ENCODE measurements at places on chromosomes 6 and 20. TPM values are rescaled to one million over a fixed set of nuclear protein-coding genes. Genes with fewer than 3 reads are reported as not detected.

- H3K4me1 ChIP-seq, result peaks cover 13% of the 10 kb centered on the region
- peak overlapping the region; percentile 60 for H3K27ac ChIP-seq
- H3K36me3 ChIP-seq, result no peaks in the 10 kb centered on the region
- no peak for DNase-seq
- H3K27me3 ChIP-seq, result no peaks in the 10 kb centered on the region
- no peak overlapping the region for H3K4me3 ChIP-seq
These were observed 50.0 kb upstream of the PTPN1 start for GRCh38 chr20:50460115-50460607.

DNA sequence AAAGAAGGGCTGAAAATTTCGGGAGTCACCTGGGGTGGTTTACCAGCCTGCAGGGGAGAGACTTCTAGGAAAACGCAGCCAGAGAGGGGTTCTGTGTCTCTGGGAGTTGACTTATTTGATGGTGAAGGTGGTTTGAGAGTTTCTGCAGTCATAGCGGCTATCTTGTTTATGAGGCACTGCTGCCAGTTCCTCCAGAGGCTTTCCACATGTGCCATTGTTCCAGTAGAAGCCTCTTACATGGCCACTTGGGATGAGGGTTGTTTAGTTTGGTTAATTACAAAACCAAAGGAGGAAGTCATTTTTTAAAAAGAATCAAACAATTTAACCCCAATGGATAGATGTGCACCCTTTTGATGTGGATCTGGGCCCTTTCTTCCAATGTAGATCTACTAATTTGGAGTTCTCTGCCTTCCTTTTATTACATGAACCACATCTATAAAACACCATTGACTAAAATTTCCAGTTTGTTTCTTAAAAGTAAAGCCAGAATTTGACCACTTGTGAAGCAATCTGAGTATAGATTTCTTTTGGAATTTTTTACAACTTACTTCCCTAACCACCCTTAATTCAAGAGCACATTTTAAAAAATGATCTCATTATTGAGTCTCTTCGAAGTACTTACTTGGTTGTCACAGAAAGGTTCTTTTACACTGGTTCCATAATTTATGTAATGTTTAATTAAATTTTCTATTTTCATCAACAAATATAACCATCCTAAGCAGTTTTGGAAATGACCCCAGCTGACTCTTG, 97.6 kb downstream of the TCP11 start:
- no peak overlapping the region for H3K4me3 ChIP-seq
- H3K27ac ChIP-seq, result no peak overlapping the region
- H3K36me3 ChIP-seq, result peaks cover 9% of the 10 kb centered on the region
- no peaks in the 10 kb centered on the region for H3K27me3 ChIP-seq
- DNase-seq, result no peak

DNA sequence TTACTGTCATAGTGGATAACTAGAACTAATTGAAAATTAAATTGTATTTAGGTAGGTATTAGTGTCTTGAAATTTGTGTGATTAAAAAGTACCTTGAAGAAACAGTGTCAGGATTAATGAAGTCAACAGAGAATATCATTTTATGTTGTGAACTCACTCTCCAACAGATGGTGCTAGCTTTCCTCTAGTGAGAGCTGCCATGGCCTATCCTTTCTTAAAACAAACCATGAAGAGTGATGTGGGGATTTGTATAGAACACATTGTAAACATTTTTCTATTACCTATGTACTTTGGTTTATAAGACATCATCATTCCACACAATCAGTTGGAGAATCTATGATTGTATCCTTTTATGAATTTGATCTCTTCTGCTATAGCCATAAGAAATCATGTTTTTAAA, 4.8 kb upstream of the SRSF12 start:
- H3K27me3 ChIP-seq, result no peaks in the 10 kb centered on the region
- peaks cover 23% of the 10 kb centered on the region for H3K4me1 ChIP-seq
- no peak overlapping the region for H3K4me3 ChIP-seq
- no peak overlapping the region for H3K27ac ChIP-seq
- no peaks in the 10 kb centered on the region for H3K36me3 ChIP-seq

GRCh38 chr20:37990571-37991151, 42.6 kb downstream of the TTI1 start:
- H3K4me1 ChIP-seq, result peaks cover 44% of the 10 kb centered on the region
- peaks cover 10% of the 10 kb centered on the region for H3K36me3 ChIP-seq
- H3K27ac ChIP-seq, result peak overlapping the region; percentile 55
- peak; percentile 76 for DNase-seq
- H3K4me3 ChIP-seq, result peak overlapping the region; percentile 10
- H3K27me3 ChIP-seq, result no peaks in the 10 kb centered on the region

- H3K27me3 ChIP-seq, result peaks cover 16% of the 10 kb centered on the region
- peaks cover 11% of the 10 kb centered on the region for H3K4me1 ChIP-seq
- H3K36me3 ChIP-seq, result peaks cover 16% of the 10 kb centered on the region
- H3K4me3 ChIP-seq, result peak overlapping the region; percentile 84
- H3K27ac ChIP-seq, result no peak overlapping the region
- no peak for DNase-seq
These were observed 1.3 kb upstream of the LZTS3 start for GRCh38 chr20:3174442-3175261.

DNA sequence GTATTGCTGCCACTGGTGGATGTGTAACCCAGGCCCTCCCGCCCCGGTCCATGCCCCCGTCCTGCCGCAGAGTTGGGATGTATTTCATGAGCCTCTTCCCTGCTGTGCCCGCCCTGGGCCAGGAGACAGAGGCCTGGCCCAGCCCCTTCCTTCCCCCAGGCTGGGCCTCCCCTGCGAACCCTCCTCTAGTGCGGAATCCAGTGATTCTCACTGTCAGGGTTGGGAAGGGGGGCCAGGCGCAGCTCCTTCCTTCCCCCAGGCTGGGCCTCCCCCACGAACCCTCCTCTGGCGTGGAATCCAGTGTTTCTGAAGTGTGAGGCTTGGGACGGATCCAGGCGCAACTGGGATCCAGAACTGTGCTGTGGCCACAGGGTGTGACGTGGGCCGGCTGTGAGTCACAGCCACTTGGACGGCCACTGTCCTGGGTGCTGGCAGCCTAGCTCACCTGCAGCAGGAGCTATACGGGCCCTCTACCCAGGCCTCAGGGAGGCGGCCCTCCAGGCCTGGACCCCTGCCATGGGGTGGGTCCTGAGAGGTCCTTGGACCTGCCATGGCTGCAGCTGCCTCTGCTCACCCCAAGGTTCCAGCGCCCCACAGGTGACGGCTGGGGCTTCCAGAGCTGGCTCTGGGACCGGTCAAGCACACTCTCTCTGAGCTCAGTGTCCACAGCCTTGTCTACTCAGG, 28.3 kb downstream of the COL20A1 start:
- peaks cover 86% of the 10 kb centered on the region for H3K27me3 ChIP-seq
- H3K4me1 ChIP-seq, result no peaks in the 10 kb centered on the region
- H3K27ac ChIP-seq, result no peak overlapping the region
- H3K36me3 ChIP-seq, result peaks cover 4% of the 10 kb centered on the region
- H3K4me3 ChIP-seq, result no peak overlapping the region

DNA sequence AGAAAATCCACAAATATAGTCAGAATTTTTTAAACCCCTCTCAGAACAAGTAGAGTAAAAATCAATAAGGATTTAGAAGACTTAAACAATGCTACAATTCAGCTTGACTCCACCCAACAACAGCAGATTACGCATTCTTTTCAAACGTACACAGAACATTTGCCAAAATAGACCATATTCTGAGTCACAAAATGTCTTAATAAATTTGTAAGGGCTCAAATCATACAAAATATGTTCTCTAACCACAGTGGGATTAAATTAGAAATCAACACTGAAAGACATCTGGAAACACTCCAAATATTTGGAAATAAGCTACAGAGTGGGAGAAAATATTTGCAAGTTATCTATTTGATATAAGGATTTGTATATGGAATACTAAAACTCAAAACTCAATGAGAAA, 164.2 kb upstream of the AKAP12 start:
- no peaks in the 10 kb centered on the region for H3K27me3 ChIP-seq
- no peak for DNase-seq
- H3K27ac ChIP-seq, result peak overlapping the region; percentile 23
- no peaks in the 10 kb centered on the region for H3K36me3 ChIP-seq
- no peak overlapping the region for H3K4me3 ChIP-seq

DNA sequence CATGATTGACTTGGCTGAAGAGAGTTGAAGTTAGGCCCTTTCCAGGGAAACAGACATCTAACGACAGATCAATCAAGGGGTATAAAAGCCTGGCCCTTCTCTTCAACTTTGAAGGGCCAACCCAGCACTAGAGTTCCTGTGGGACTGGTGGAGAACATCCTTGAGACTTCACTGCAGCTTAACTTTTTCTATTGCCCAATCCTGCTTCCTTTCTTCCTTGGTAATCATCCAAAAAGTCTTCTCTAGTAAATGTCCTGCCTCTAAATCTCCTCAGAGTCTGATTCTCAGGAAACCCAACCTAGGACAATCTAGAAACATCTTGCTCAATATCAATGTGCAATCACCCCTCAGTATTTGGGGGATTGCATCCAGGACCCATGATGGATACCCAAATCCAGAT, 1.9 kb downstream of the MKKS start:
- H3K27ac ChIP-seq, result no peak overlapping the region
- no peak overlapping the region for H3K4me3 ChIP-seq
- H3K4me1 ChIP-seq, result peaks cover 41% of the 10 kb centered on the region
- peaks cover 40% of the 10 kb centered on the region for H3K36me3 ChIP-seq
- no peak for DNase-seq

GRCh38 chr6:153170511-153170910, 39.4 kb upstream of the RGS17 start:
- H3K27ac ChIP-seq, result peak overlapping the region; percentile 40
- no peak for DNase-seq
- H3K36me3 ChIP-seq, result no peaks in the 10 kb centered on the region
- H3K4me3 ChIP-seq, result no peak overlapping the region
- H3K4me1 ChIP-seq, result peaks cover 20% of the 10 kb centered on the region

DNA sequence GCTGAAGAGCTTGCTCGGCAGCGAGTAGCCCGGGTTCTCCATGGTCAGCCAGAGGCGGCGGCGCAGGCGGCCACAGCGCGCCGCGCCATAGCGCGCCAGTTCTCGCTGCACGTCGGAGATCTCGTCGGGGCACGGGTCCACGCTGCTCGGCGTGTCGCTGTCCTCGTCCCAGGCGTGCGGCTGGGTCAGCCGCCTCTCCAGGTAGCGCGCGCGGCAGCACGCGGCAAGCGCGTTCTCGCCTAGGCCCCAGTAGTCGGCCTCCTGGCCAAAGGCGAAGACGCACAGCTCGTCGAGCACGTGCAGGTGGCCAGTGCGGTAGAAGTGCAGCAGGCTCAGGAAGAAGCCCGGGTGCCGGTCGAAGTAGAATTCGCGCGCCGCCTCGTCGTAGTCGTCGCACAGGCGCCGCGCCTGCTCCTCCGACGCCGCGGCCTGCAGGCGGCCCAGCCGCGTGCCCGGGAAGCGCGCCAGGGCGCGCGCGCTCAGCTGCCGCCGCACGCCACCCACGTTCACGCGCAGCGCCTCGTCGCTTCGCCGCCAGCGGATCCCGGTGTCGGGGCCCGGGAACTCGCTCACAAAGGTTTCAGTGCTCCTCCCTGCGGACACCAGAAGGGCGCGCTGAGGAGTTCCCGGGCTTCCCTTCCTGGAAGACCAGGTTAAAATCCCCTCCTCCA, 2.7 kb downstream of the KCNS1 start:
- peaks cover 15% of the 10 kb centered on the region for H3K36me3 ChIP-seq
- peaks cover 22% of the 10 kb centered on the region for H3K4me1 ChIP-seq
- no peak for DNase-seq

GRCh38 chr6:32982702-32983492, 14.5 kb downstream of the BRD2 start:
- H3K4me1 ChIP-seq, result peaks cover 56% of the 10 kb centered on the region
- H3K36me3 ChIP-seq, result peaks cover 53% of the 10 kb centered on the region
- no peak overlapping the region for H3K4me3 ChIP-seq
- DNase-seq, result no peak
- H3K27ac ChIP-seq, result peak overlapping the region; percentile 57

- no peak for DNase-seq
- no peak overlapping the region for H3K4me3 ChIP-seq
- H3K27ac ChIP-seq, result no peak overlapping the region
- H3K36me3 ChIP-seq, result no peaks in the 10 kb centered on the region
- H3K27me3 ChIP-seq, result no peaks in the 10 kb centered on the region
These were observed 180.2 kb upstream of the HDAC2 start for GRCh38 chr6:114151064-114151690.

- H3K4me1 ChIP-seq, result no peaks in the 10 kb centered on the region
- no peaks in the 10 kb centered on the region for H3K36me3 ChIP-seq
- peaks cover 28% of the 10 kb centered on the region for H3K27me3 ChIP-seq
- no peak for DNase-seq
- no peak overlapping the region for H3K4me3 ChIP-seq
- H3K27ac ChIP-seq, result no peak overlapping the region
These were observed 49.3 kb downstream of the CGA start for GRCh38 chr6:87045521-87046075.

DNA sequence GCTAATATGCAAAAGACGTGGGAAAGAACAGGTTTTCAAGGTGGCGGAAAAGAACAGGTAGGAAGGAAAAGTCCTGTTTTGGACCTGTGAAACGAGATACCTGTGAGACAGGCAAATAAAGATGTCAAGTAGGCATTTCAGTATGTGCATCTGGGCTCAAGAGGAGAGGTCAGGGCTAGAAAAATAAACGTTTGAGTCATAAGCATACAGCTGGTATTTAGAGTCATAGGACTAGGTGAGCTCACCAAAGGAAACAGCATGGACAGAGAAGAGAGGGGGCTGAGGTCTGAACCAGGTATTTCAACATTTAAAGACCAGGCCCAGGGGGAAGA, 14.9 kb downstream of the MTFR2 start:
- H3K4me1 ChIP-seq, result peaks cover 7% of the 10 kb centered on the region
- H3K4me3 ChIP-seq, result no peak overlapping the region
- H3K27ac ChIP-seq, result no peak overlapping the region
- H3K27me3 ChIP-seq, result no peaks in the 10 kb centered on the region
- no peak for DNase-seq

DNA sequence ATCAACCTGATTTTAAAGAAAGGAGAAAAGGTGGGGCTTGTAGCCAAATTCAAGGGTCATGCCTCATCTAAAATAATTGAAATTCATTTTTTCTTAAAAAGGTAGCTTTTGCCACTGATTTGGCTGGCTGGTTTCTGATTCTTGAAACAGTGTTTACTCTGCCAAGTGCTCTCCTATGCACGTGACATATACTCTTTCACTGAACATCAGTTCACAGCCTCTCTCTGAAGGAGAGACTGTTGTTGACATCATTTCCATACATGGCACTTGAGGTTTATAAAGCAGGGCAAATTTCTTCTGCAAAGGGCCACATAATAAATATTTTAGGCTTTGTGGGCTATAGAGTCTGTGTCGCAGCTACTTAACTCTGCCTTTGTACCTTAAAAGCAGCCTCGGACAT, 40.4 kb upstream of the DOK5 start:
- H3K27ac ChIP-seq, result no peak overlapping the region
- no peak overlapping the region for H3K4me3 ChIP-seq
- no peaks in the 10 kb centered on the region for H3K4me1 ChIP-seq
- no peaks in the 10 kb centered on the region for H3K27me3 ChIP-seq
- DNase-seq, result no peak

GRCh38 chr20:9480066-9480465, 34.3 kb upstream of the LAMP5 start:
- no peaks in the 10 kb centered on the region for H3K27me3 ChIP-seq
- no peak for DNase-seq
- no peak overlapping the region for H3K4me3 ChIP-seq
- no peak overlapping the region for H3K27ac ChIP-seq
- no peaks in the 10 kb centered on the region for H3K36me3 ChIP-seq
- no peaks in the 10 kb centered on the region for H3K4me1 ChIP-seq

The CHRNA4 gene
- total RNA-seq, result not detected

The TSHZ2 gene
- not detected for total RNA-seq

The GSTA1 gene
- not detected for total RNA-seq

The LINC00237 gene
- not detected for total RNA-seq

The SIRPB1 gene
- total RNA-seq, result 3.4 TPM

The SYNDIG1 gene
- total RNA-seq, result not detected

The SYNCRIP gene
- total RNA-seq, result 153 TPM

The GNAS-AS1 gene
- not detected for total RNA-seq

The SCAND1 gene
- total RNA-seq, result 88.6 TPM

The CRISP3 gene
- total RNA-seq, result 7.0 TPM

The OPN5 gene
- not detected for total RNA-seq

The OOEP gene
- 7.0 TPM for total RNA-seq

The LAMA2 gene
- total RNA-seq, result 0.80 TPM

The MTCH1 gene
- 288 TPM for total RNA-seq
